ENCODE measurements at places on chromosomes 7 and 10.

DNA sequence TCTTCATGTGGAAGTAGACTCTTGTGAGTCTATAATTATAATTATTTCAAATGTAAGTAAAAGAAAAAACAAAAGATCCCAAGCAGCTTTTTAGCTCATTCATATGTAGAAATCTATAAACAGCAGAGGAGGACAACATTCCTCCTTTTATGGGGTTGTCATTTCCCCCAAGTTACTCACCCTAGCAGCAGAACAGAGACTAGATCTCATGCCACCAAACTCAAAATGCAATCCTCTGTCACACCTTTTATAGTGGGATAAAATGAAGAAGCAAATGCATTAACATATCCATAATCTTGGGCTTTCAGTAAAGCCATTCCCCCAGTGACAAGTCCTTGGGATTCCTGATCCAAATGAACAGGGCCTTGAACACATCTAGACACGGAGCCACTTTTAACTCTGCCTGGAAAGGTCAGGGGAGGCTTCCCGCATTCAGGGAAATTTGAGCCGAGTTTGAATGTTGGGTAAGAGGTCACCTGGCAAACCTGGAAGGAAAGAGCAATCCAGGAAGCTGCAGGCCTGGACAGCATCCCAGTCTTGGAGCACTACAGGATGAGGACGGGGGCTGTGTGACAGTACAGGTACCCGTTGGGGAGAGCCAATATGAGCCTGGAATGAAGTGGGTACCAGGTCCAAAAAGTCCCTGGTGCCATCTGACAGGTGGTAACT is 76.4 kb downstream of the DOCK4 start:
- no peak for DNase-seq

- peak; percentile 54 for DNase-seq
These were observed 56.4 kb downstream of the BBS9 start for GRCh38 chr7:33185786-33186185.

GRCh38 chr10:4663162-4663992 is 162.6 kb upstream of the AKR1E2 start:
- DNase-seq: peak; percentile 96

DNA sequence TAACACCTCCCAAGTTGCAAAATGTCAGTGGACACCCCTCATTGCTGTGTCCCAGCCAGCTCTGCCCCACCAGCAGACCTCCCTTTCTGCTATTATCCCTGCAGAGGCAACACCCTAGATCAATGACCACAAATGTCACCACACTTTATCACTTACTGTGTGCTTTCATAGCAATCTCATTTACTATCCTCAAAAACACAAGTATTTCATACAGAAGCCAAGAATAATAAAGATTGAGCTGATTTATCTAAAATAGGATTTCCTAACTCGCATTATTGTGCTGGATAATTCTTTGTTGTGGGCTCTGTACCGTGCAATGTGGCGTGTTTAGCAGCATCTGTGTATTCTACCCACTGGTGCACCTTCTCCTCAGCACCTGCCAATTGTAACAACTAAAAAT is 13.2 kb upstream of the ABCB5 start:
- no peak for DNase-seq

GRCh38 chr7:149493366-149493765 is 4.2 kb downstream of the ZNF746 start:
- DNase-seq: no peak

DNA sequence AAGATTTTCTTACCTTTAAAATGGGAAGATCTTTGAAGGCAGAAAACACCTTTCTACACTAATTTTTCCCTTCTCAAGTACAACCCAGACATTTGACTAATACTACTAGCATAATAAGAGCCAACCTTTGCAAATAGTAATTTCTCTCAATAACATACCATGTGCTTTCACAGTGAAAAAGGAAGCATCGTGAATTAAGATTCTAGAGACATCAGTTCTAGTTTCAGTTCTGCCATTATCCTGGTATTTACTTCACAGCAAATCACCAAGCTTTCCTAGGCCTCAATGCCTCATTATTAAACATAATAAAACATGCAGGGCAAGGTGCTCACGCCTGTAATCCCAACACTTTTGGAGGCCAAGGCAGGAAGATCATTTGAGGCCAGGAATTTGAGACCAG is 24.9 kb downstream of the GSAP start:
- no peak for DNase-seq

DNA sequence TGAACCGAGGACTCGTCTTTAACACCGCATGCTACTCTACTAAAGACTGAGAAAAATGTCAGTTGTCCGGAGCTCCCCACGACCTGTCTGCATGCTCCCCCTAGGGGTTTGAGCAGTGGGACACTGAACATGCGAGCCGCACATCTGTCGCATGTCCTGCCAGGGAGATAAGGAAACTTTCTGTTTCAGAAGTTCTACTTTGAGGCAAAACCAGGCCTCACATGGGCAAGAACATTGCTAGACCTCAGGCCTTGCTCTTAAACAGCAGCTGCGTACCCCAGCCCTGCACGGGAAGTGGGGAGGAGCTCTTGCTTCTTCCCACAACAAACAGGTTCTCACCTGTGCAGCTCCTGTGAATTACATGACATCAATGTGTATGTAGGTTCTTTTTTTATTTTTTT is 30.3 kb upstream of the HERPUD2 start:
- no peak for DNase-seq

DNA sequence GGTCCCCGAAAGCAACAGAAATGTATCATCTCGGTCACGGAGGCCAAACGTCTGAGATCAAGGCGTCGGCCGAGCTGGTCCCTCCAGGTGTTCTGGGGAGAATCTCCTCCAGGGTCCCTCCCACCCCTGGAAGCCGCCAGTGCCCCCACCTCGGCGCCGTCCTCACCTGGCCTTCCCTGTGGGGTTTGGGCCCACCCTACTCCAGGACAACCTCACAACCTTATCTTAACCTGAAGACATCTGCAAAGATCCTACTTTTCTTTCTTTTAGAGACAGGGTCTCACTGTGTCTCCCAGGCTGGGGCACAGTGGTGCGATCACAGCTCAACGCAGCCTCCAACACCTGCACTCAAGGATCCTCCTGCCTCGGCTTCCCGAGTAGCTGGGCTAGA is 33.4 kb downstream of the ADAP1 start:
- DNase-seq: no peak

DNA sequence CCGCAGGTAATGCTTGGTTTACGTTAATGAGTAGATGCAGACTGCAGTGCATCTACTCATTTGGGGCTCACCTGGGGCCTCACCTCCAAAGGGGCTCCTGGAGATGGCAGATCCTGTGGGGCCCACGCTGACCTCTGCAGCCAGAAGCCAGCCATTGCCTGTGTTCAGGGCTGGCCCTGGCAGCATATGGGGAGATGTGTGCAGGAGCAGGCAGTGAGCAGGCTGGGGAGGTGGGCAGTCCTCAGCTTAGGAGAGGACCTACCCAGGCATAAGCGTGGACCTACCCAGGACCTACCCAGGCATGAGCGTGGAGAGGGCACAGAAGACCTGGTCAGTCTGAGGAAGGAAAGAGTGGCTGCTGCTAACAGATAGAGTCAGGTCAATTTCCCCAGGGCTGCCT is 178.5 kb downstream of the PTPRN2 start:
- DNase-seq: no peak

DNA sequence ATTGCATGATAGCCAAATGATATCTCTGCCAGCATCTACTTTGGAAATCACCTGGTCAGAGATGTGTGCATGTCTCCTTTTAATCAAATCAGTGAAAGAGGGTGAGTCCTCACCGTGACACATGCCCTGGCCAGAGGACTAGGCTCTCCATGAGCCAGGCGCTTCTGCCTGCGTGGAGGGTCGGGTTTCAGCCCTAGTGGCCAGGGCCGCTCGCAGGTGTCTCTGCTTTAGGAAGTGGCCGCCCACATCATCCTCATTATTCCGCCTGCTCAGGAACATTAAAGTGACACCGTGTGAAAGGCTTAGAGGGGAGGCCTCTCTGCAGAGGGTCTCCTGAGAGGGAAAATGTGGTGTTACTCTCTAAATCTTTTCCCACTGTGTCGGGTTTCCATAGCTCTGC is 173.6 kb upstream of the PRKCQ start:
- no peak for DNase-seq

DNA sequence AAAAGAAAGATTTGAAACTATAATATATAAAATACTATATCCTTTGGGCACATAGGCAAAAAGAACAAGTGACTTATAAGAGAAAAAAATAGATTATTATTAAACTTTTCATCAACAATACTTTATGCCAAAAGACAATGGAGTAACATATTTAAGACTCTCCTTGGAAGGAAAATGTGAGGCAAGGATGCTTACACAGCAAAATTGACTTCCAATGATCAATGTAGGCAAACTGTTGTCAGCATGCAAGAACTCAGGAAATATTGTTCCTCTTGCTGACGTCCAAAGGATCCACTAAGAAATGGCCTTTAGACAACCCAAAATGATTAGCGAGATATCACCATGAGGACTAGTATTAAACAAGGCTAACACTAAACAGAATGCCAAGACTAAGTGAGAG is 22.9 kb upstream of the LMOD2 start:
- DNase-seq: no peak

DNA sequence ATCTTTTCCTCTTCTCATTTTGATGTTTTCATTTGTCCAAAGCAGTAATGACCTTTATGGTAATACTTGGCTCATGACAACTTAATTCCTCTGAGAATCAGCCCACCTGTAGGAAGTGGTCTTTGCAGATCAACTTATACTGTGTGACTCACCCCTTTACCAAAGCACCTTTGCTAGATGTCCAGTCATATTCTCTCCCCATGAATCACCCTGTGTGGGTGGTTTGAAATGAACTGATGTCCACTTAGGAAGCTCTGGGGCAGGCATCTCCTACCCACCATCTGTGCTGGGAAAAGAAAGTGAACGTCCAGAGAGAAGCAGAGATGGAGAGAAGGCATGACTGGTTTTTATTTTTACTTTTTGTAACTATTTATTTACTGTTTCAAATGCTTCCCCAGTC is 410.3 kb downstream of the KIF20B start:
- no peak for DNase-seq

DNA sequence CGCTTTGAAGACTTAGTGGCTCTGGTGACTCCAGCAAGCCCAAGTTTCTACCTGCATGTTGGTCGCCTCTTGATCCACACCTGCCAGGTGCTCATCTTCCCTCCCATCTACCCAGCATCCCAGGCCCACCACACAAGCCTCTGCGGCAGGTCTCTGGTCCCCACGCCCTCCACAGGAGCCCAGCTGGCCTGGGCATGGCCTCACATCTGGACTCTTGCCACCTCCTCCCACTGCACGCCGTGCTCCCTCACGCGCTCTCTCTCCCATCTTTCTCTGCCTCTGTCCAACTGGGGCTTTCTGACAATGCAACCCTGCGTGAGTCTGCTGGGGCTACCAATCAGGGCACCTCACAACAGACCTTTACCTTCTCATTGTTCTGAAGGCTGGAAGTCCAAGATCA is 50.2 kb upstream of the FGFR2 start:
- DNase-seq: no peak

- DNase-seq: no peak
These were observed 98.4 kb downstream of the LYZL1 start for GRCh38 chr10:29387269-29387668.

DNA sequence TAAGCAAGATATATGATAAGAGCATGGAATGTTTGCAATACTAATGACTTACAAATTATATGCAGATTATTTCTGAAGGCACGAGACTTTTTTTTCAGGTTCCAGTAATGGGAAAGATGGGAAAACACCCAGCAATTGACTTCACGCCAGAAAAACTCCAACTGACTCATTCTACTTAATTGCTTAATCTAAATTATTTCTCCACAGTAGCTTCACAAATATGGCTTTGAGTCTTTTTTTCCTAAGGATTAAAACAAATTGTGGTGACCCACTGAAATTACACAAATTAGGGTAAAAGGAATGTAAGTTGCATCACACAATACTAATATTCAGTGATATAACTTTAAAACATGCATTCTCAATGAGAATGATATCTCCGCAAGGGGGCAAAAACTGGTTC is 138.7 kb downstream of the GNAI1 start:
- no peak for DNase-seq

GRCh38 chr7:151762583-151763245 is 114.2 kb downstream of the PRKAG2 start:
- no peak for DNase-seq

DNA sequence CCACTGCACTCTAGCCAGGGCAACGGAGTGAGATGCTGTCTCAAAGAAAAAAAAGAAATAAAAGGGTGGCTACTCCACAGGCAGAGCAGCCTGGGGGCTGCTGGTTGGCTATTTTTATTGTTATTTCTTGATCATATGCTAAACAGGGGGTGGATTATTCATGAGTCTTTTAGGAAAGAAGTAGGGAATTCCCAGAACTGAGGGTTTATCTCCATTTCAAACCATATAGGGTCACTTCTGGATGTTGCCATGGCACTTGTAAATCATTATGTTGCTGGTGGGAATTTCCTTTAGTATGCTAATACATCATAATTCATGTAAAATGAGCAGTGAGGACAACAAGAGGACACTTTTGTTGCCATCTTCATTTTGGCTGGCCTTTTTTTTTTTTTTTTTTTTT is 52.1 kb upstream of the GHITM start:
- no peak for DNase-seq

- no peak for DNase-seq
These were observed 80.0 kb upstream of the PCDH15 start for GRCh38 chr10:54880996-54881395.

Measured in LoVo (cell line).